ENCODE measurements at places on chromosomes 1 and 21.

DNA sequence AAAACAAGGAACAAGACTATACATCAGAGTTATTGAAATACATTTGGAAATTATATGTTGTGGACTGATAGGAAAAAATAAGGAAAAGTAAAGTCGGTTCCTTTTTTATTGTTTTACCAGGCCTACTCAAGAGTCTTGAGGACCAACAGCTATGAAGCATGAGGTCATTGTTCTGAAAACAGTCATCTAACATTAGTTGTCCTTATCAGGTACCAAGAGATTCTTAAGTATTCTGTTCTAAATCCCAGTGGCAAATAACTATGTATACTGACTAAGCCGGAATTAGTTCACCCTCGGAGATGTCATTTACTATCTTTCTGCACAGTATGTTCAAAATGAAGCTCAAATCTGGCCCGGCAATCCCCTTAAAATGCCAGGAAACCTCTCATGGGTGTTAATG lies 585 bp downstream of the ADGRL4 start:
- DNase-seq: no peak

DNA sequence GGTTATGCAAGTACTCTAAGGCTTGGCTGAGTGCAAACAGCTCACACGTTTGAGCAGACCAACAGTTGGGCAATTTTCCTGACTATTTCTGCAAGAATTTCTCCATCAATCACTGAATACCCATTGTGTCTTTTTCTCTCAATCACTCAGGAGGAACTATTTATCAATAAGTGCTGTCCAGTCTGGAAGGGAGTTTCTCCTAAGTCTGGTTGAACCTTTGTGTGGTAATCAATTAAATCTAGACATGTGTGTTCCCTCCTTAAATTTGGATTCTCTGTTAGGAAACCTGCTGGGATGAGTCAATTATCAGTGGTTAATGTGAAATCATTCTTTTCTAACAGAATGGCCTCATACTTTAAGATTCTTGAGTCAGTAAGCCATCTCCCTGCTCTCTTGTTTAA lies 6.8 kb upstream of the AADACL3 start:
- DNase-seq: no peak

DNA sequence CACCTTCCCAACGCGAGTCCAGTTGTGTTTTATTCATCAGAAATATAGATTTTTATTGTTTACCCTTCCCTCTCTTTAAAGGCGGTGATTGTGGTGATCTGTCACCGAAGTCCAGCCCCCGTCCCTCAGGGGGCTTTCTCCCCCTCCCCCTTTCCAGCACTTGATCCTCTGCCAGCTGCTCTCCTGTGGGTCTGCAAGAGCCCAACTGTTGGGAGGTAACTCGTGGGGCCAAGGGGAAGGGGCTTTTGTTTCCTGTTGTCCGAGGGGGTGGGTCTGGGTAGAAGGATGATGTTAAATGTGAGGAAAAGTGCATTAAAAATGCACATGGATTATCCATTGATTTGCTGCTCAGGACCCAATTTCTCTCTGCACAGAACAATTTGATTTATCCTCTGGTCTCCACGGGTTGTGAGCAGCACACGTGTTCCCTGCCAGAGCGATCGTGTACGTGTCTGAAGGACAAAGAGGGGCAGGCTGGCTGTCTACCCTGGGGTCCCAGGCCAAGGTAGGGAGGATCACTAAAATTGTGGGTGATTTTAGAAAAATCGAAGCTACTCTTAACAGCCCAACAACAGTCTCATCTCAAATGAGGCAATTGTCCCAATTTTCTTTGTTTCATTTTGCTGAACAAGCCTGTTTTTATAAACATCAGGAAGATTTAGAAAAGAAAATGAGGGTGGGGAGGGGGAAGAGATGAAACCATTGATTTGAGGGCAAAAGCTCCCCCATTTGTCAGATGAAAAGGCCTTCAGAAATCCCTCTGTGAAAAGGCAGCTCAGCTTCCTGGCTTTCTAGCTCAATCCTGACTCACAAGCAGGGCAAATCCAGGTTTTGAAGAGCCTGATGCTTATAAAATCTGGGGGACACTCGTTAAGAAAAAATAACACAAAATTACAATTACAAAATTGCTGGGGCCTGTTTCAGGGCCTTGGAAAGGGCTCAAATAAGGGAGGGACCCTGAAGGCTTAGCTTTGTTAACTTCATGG lies 176.2 kb downstream of the RHOU start:
- no peak for DNase-seq

GRCh38 chr1:67682659-67683197 lies 2.3 kb upstream of the GADD45A start:
- DNase-seq: no peak

GRCh38 chr1:223346311-223346710 lies 17.7 kb downstream of the SUSD4 start:
- no peak for DNase-seq

Measured in hippocampal formation (tissue), 2 donors.